ENCODE measurements at places on chromosomes 3 and 15. TPM values are rescaled to one million over a fixed set of nuclear protein-coding genes. Genes with fewer than 3 reads are reported as not detected.

DNA sequence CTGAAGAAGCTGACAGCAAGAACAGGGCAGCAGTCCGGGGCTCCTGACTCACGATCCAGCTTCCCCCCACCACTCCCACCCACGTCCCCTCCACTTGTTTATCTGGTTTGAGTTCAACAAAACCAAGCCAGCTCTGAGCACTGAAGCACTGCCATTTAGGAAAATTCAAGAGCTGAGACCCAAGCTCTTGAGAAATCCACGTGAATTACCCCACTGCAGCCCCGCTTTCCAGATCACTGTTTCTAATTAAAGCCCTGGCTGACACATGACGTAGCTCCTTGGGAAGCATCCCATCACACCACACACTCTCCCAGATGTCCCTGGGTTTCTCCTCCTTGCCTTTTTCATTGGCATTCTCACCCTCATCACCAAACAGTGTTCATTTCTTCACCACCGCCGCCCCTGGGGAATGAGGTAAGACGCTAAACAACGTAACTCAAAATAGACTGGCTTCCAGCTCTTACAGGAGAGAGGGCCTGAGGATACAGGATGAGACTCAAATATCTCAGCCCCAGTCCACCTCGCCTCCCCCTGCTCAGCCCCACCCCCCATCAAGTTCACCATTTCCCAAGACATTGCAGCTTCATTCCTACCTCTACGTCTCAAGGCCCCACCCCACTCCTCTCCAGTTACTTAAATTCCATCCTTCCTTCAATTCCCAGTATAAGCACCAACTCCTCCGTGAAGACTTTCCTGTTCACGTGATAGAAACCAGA, 95.4 kb downstream of the SRGAP3 start:
- peak; percentile 51 for DNase-seq

GRCh38 chr3:172591876-172592771, 68.9 kb upstream of the TNFSF10 start:
- no peak for DNase-seq

DNA sequence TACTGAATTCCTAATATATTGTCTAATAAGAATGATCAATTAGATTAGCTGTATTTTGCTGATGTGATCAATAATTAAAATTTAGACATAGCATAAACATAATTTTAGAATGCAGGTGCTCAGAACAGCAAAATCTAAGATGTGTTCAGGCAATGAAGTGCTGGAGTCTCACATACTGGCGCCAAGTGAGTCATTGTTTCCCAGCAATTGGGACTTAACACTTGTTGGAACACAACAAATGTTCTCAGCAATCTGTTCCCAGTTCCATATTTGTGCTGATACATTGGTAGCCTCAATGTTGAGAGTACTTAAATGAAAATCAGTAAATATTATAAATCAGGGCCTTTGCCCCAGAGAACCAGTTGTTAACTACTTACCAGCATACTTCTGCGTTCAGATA, 619.0 kb downstream of the ROBO1 start:
- DNase-seq, result no peak

Gene WNT7A
- not detected for total RNA-seq

- DNase-seq, result no peak
These were observed 48.5 kb downstream of the GTF2E1 start for GRCh38 chr3:120791010-120791409.

- DNase-seq, result no peak
These were observed 887.8 kb downstream of the MCTP2 start for GRCh38 chr15:95119041-95119610.

DNA sequence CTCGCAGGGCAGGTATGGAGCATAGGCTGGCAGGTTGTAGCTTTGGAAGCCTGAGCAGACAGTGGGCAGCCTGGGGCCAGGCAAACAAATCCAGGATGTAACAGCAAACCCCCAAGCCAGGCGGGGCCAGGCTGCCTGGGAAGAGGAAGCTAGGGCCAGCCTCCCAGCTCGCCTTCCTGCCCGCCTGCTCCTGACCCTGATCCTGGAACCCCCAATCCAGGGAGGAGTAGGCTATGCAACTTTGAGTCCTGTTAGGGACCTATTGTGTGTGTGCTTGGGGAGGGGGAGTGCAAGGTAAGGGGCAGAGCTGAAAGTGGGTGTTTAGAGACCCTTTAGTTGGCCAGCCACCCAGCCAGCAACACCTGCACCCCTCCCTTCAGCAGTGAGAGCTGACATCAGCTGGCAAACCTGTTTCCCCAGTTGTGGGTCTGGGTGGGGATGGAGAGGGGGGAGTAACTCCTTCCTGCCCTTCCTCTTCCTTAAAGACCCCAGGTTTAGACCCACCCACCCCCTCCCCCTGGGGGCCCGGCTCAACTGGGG, 2.5 kb downstream of the NBEAL2 start:
- peak; percentile 57 for DNase-seq

Gene EPHA3
- total RNA-seq, result 8.1 TPM

GRCh38 chr3:192090586-192090985, 629.6 kb downstream of the PYDC2 start:
- DNase-seq, result no peak

- DNase-seq, result no peak
These were observed 199.7 kb upstream of the LRTM1 start for GRCh38 chr3:55127565-55127964.

- no peak for DNase-seq
These were observed 27.1 kb upstream of the MAGEF1 start for GRCh38 chr3:184738982-184739381.

DNA sequence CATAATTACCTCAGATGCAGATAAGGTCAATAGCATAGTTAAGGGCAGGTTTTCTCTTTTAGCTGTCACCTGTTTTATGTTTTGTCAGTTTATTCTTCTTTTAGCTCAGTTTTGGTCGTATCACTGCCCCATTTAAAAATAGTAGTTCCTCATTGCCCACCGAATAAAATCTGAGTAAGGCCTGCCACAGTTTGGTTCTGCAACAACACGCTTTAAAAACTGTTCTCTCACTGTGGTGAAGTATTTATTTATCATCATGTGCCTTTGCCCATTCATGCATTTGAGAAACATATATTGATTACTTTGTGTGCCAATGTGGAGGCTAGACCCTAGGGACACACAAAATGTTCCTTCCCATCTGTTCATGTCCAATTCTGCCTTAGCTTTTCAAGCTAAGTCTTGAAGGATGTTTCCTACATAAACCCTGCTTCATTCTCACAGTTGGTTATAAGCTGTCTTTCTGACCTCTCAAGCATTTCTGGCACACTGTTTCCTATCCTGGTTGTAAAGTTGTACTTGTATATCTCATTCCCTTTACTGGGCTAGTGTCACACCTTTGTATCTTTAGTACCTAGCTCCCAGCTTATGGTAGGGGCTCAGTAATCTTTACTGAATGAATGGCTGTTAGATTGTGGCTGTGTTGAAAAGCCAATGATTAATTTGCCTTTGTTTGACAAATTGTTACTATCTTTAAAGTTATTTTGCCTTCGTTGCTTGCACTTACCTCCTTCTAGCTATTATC, 23.9 kb downstream of the AKAP13 start:
- no peak for DNase-seq

GRCh38 chr15:88274553-88275460, 18.3 kb upstream of the NTRK3 start:
- DNase-seq, result peak; percentile 66

Gene GSK3B
- total RNA-seq, result 39.1 TPM

DNA sequence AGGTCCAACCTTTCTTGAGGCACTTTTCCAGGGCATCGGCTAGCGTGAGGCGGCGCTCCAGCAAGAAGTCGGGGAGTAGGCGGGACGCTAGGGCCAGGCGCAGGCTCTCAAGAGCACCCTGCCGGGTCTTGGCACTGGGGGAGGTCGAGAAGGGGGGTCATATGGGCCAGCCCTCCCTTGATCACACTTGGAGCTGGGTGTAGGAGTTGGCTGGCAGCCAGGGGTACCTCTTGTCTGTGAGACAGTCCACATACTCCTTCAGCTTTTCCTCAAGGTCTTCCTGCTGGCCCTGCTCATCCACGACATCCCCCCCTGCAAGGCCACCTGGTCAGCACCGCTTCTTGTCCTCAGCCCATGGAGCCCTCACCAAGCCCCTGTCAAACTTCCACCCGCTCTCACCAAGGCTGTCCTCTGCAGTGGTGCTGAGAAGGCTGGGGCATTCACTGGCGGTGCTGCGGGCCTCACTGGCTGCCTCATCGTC, 2.0 kb downstream of the IFRD2 start:
- DNase-seq, result no peak

DNA sequence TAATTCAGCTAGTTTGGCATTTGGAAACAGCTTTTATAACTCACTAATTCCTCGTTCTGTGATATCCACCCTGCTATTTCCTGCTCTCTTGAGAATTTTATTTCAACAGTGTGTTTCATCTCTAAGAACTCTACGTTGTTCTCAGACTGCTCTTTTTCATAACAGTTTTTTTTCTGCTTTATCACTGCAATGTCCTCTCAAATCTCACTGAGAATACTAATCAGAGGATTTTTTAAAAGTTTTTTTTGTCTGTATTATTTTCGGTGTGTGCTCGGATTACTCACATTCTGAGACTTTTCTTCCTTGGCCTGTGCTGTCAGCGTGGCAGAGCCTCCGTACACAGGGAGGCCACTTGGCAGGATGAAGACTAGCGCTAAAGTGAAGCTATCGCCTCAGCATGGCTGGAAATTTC, 59.4 kb upstream of the NEO1 start:
- no peak for DNase-seq

GRCh38 chr3:193686665-193687483, 93.9 kb downstream of the OPA1 start:
- DNase-seq, result no peak

Gene STRA6
- not detected for total RNA-seq

GRCh38 chr3:18237251-18238005, 187.7 kb downstream of the SATB1 start:
- no peak for DNase-seq

DNA sequence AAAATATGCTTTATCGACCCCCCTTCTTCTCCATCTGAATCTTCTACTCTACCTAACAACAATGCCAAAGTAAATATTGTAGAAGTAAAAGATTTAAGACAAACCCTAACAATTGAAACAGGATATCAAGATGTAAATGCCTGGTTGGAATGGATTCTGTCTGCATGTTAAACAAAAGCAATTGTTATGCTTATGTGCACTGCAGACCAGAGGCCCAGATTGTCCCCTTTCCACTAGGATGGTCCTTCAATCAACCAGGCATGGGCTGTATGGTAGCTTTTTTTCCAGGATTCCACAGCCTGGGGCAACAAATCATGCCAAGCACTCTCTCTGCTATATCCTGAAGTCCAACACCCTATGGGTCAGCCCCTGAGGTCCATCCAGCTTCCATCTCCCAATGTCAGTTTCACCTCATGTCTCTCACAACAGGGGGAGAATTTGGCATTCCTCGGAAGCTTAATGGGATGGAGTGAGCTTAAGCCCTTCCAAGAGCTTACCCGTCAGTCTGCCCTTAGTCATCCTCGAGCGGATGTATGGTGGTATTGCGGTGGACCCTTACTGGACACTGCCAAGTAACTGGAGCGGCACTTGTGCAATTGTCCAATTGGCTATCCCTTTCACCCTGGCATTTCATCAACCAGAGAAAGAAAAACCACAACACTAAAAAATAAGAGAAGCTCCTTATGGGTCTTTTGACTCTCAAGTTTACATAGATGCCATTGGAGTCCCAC, 36.2 kb downstream of the ZNF589 start:
- DNase-seq, result no peak

DNA sequence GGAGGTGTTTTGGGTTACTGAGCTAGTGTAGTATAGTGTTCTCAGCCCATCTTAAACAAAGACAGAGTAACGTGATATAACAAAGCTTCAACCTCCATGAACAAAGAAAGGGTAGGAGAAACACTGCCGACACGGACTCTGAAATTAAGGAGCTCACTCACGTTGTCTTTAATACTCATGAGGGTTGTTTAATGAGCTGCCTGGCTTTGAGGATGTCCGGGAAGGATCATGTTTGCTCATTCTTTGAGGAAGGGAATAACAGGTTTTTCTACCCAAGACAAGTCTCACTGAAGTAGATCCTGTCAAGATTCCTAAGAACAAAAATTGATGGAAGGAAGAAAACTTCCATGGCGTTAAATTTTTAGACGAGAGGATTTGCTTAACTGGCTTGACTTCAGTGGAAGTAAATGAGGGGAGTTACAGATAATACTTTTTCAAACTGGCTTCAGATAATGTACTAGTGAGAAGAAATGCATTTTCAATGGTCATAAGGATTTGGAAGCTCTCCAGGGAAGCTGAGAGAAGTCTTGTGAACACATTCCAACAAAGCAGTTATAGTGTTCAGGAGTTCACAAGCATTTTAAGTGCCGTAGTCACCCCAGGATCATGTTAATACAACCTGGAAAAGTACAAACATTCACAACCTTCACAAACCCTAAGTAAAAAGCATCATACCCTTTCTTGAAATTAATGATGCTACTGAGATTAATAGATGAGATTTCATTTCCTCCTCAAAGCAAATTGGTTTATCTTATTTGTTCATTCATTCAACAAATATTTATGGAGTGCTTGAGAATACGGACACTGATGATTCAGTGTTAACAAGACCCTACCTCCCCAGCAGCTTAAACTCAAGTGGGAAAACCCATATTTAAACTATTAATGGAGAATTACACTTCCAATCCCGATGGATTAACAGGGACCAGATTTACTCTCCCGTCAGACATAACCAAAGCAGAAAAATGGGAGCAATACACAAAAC, 101.5 kb downstream of the SHQ1 start:
- DNase-seq, result no peak

Data from left cardiac atrium (tissue), 4 donors.